Fibroblast of mammary gland (primary cell): ENCODE measurements at places on chromosomes 2 and 18.

DNA sequence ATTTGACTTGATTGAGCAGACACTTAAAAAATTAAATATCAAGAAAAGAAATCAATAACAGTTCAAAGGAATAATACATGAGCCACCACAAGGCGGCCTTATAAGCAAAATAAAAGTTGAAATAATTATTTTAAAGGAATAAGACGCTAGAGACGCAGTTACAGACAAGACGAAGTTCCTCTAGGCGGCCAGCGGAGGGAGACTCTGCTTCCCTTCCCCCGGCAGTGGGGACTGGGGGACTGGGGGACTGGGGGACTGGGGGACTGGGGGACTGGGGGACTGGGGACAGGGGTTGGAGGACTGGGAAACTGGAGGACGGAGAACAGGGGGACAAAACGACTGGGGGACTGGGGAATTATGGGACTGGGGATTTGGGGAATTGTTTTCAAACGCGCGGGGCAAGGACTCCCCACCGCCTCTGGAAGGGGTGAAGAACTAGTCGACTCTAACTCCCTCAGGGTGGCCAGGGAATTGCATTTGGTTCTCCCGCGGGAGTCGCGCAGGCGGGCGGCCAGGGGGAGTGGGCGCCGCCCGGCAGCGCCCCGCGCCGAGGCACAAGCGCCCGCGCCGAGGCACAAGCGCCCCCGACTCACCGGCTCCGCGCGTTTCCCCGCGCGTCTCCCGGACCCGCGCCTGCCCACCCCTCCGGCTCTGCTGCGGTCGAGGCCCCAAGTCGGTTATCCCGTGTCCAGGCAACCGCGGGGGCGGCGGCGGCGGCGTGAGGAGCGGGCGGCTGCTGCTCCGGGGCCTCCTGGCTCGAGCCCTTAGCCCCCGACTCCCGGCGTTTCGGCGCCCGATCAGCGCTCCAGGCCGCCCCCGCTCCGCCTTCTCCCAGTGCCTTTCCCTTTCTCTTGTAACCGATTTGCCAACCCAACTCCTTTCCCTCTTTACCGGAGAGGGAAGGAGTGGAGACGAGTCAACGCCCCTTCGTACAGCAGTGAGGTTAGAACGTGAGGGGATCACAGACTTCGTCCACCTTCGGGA, at the start of gene CCDC178:
Gene CCDC178, minus strand, starts transcription at position 662 of the 984 bp plus-strand sequence. CDS start 28,633 bp downstream, outside the sequence.
- DNase-seq, result peak; percentile 67

DNA sequence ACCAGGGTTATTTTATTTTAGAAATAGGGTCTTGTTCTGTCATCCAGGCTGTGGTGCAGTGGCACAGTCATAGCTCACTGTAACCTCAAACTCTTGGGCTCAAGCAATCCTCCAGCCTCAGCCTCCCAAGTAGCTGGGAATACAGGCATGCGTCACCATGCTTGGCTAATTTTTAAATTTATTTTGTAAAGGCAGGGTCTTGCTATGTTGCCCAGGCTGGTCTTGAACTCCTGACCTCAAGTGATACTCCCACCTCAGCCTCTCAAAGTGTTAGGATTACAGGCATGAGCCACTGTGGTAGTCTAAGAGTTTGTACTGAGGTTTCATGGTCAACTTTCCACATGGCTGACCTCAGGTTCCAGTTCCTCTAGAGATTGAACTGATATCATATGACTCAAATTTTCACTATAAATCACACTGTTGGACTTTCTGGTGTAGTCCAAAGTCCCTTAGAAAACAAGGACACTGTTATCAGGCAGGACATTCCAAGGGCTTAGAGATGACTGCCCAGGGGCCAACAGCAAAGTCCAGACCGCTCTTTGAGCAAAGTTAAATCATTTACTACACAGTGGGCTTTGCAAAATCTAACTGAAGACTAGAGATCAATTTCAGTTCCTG, 82.0 kb upstream of the MEX3C start:
- no peak for DNase-seq

DNA sequence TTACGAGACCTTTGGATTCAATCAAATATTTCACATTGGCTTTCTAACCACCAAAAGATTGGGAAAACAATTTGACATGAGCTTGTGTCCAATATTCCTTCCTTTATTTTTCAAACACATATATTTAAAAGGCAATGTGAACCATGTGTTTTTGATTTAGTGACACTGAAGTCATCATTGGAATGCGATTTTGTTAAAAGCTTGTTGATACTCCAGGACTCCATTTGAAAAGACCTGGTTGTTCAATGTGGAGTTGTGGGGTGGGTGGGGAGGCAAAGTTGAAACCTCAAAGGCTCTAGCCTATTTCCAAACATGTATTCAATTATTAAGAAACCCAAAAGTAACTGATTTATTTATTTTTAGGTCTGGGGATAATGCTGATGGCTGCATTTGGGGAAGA, 114.1 kb upstream of the TRIB2 start:
- DNase-seq, result peak; percentile 55

GRCh38 chr2:86147793-86148192, 41.8 kb downstream of the PTCD3 start:
- no peak for DNase-seq

DNA sequence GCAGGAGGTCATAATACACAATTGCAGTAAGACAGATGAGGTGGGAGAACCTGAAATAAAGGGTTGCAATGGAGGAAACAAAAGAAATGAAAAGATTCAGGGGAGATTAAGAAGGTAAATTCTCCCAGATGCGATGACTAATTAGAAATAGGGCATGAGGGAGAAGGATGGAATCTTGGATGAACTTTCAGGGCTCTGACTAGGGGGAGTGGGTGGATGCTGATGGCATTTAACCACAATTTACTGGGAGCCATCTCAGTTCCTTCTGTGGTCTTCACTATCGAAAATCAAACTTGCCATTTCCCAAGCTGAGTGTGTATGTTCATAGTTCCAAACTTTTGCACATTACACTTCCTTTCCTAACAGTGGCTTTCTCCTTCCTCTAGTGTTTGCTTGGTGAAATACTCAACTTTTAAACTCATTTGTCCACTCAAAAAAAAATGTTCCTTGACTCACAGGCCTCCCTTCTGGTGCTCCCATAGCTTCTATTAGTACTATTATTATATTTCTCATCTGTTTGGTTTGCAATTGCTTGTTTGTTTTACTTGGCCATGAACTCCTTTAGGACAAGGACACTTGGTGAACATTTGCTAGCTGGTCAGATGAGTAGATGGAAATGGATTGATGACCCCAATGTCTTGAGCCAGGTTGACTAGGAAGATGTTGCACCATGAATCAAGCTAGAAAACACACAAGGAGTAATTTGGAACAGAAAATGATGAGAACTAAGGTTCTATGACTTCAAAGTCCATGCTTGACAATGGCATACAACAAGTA, 178.5 kb downstream of the DIS3L2 start:
- peak; percentile 76 for DNase-seq
